Endodermal cell (in vitro differentiated cells): ENCODE measurements at places on chromosomes 7 and 10. TPM values are rescaled to one million over a fixed set of nuclear protein-coding genes. Genes with fewer than 3 reads are reported as not detected.

Gene GALNT17
- 60.4 to 108 TPM (median 63.4 TPM) in 3 replicates for total RNA-seq

Gene HTR5A
- 0.46 TPM in 1 of 3 replicates, not detected in the others for total RNA-seq

Gene ZNF485
- total RNA-seq = 4.3 TPM in 2 replicates

Gene FKBP6
- total RNA-seq = not detected in 3 replicates

DNA sequence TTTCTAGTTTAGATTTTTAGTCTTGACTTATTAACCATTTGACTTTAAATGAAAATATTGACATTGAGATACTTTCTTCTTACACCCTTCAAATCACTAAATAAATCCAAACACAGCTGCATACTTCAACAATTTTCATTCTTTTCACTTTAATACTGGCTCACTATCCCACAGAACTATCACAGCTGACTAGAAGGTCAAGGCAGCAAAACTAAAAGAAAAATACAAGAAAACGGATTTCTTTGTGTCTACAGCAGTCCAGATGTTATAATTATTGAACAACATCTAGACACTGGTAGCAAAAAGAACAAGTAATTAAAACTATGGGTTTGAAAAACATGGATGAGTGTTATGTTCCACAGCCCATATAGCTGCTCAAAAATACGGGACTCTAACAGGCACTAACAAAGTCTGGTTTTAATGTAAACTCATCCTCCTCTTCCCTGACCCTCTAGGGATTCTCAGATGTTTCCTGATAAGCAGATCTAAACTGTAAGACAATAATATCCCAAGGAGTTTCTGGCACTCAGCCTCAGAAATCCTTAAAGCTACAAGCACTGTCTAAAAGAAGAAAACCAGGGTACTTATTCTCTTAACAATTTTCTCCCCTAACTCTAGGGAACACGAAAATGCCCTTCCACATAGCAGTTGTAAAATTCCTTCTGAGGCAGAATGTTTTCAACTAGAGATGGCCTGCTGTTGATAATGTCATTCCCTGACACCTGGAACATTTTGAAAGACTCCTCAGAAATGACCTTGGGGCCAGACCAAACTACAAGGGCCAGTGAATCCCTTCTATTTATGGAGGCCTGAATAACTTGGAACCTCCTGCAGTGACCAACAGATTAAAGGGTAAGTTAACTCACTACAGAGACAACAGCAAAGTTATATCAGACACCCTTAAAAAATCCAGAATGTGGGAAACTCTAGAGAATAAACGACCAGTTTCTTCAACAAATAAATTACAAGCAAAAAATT is 12.8 kb downstream of the DNMBP start:
- no peak for DNase-seq

GRCh38 chr7:90210981-90211380 is 559 bp upstream of the STEAP2 start:
- DNase-seq = peak; percentile 61

GRCh38 chr7:34269084-34269483 is 363.7 kb downstream of the BMPER start:
- no peak for DNase-seq

GRCh38 chr10:78952686-78953085 is 116.1 kb upstream of the ZMIZ1 start:
- no peak for DNase-seq

DNA sequence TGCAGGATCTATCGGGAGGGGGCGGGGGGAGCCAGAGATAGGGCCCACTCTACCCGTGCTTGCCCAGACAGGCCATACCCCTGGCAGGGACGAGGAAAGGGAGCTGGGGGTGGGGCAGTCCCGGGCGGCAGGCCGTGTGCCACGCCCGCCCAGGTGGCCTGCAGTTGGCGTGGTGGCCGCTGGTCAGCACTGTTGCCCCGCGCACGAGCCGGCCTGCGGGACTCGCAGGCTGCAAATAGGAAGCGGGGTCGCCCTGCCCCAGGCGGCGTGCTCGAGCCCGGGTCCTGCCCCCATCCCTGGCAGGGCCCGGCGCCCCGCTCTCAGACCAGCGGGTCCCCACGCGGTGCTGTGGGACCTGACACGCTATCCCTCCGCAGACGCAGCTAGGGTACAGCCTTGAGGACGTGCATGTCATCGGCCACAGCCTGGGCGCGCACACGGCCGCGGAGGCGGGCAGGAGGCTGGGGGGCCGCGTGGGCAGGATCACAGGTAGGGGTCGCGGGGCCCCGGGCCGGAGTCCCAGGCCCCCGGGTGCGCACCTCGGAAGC is 6.7 kb downstream of the PNLIPRP2 start:
- DNase-seq = peak; percentile 91

DNA sequence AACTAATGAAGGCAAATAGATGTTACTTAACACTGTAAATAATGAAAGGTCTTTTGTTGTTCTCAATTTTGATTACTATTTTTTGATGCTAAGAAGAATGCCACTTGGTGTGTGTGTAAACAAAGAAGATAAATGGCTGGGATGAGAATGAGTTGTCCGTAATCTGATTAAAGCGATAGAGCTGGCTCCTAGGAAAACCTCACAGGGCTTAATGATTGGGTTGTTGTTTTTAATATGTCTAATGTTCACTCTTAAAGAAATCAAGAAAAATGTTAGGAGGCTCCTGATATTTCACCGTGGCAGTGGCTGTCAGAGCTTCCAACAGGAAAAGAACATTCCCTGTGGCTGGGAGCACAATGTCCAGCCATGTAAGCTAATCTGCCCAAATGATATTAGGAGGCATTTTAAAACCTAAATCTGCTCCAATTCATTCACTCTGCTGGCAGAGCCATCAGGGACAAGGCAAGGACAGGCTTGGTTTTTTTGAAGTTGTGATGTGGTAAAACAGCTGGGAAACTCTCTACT is 243.9 kb downstream of the SNX10 start:
- no peak for DNase-seq
